ENCODE measurements at places on chromosomes 1 and 21.

- no peak for DNase-seq
Measured at GRCh38 chr1:53416269-53416813, 42.9 kb upstream of the DMRTB1 start.

DNA sequence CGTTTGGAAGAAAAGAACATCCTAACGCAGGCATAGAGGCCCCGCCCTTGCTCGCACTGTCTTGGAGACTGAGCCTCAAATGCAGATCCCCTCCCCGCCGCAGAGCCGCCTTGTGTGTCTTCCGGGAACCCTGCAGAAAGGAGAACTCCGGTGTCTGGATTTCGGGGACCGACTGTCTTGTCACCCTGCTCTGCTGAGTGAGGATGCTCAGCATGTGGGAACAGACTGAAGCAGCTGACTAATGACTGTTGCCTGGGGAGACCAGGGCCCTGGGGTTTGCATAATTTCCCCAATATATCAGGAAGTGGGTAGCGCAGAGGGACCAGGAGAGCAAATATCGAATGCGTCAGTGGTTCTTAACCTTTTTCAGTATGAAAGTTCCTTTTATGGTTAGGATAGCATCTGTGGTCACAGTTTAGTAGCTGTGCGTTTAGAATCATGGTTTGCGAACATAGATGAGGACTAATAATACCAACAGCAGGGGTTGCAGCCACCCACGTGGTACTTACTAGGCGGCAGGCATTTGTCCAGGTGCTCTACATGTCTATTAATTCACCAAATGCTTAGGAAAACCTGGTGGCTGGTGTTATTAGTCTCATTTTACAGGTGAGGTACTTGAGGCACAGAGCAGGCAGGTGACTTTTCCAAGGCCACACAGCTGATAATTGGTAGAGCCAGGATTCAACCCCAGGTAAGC is 14.3 kb downstream of the GPR137B start:
- DNase-seq, result peak; percentile 31

DNA sequence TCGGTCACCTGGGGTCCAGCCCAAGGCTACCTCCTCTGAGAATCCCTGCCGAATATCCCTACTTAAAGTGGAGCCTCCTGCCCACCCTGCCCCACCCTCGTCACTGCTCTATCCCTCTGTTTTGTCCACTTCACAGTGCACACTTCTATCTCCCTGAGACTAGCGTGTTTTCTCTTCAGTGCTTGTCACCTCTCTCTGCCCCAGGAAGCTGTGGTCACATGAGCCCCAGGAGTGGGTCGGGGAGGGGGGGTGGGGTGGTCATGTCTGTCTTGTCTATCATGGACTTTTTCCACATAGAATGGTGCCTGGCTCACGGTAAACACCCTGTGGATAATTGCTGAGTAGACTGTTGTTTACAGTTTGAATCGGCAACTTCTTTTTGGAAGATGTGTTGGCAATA is 673.6 kb downstream of the PTPRU start:
- no peak for DNase-seq

- no peak for DNase-seq
Measured at GRCh38 chr1:78520216-78520615, 29.4 kb downstream of the PTGFR start.

GRCh38 chr1:174169342-174169741 is 10.0 kb downstream of the RABGAP1L start:
- no peak for DNase-seq

DNA sequence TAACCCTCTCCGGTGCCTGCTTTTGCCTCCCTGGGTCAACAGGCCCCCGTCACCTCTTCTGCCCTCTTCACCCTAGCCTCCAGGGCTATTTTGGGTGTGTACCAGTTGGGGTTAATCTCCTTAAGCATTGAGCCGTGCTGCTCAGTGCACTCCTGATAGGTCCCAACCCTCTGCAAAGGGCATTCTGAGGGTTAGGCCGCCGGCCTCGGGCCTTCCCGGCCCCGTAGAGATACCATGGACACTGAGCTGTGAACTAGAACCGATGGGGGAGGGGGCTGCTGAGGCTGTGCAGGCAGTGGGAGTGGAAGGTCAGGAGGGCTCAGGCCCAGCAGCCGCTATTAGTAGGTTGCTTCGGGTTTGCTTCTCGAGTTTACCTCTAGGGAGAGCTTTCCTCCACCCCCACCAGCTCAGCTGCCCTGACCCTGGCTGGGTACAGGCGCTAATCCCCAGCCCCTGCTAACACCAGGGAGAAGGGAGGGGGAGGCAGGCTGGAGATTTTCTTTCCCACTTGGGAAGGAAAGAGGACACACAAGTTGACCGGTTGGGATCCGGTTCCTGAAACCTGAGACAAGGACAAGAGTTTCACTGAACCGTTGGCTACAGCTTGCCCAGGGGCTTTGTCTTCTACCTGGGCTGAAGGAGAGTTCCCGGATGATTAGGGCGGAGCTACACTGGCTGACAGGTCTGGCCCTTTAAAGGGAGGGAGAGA is 4.8 kb downstream of the LMOD1 start:
- no peak for DNase-seq

GRCh38 chr1:18642278-18643095 is 11.8 kb downstream of the PAX7 start:
- no peak for DNase-seq

DNA sequence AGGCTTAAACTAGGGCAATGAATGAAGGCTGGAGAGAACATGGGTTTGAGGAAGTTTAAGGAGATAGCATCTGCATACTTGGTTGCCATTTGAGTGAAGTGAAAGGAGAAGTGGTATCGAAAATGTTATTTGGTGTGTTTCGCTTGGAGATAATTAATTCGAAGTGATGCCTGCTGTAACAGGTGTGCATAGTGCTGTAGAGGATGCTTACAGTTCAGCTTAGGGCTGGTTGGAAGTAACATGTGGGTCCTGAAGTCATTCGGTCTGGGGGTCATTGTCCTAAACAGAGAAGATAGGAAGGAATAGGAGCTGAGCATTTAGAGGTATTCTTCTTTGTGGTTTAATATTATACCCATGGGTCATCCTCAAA is 301 bp upstream of the NUDT17 start:
- DNase-seq, result no peak

GRCh38 chr1:224432672-224433040 is 1.9 kb downstream of the WDR26 start:
- no peak for DNase-seq

DNA sequence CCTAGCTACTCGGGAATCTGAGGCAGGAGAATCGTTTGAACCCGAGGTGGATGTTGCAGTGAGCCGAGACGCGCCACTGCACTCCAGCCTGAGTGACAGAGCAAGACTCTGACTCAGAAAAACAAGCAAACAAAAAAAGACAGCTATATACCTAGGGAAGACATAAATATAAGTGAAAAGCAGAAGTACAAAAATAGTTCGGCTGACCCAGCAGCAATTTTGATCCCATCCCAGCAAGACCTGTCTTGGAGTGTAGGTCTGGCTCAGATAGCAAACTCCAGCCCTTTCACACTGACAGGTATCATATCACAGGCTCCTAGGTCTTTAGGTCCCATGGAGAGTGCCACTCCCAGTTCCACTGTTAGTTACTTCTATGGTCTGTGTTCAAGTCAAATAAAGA is 14.6 kb downstream of the MTX1 start:
- no peak for DNase-seq

GRCh38 chr1:112510340-112510739 is 1.6 kb downstream of the WNT2B start:
- no peak for DNase-seq
